ENCODE measurements at places on chromosomes 5 and 9.

DNA sequence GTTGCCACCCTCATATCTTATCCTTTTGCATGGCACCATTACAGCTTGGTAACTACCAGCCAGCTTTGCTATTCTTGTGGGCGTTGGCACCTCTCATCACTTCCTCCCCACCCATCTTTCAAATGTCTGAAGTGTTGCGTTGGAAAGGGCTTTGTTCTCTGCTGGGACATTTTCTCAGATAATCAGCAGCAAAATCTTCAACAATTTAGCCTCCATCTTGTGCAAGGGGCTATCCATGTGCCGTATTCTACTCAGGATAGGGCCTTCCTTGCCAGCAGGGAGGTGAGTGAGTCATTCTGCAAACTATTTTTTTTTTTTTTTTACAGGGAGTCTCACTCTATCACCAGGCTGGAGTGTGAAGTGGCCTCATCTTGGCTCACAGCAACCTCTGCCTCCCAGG lies 62.1 kb upstream of the NUDT12 start:
- DNase-seq: no peak

DNA sequence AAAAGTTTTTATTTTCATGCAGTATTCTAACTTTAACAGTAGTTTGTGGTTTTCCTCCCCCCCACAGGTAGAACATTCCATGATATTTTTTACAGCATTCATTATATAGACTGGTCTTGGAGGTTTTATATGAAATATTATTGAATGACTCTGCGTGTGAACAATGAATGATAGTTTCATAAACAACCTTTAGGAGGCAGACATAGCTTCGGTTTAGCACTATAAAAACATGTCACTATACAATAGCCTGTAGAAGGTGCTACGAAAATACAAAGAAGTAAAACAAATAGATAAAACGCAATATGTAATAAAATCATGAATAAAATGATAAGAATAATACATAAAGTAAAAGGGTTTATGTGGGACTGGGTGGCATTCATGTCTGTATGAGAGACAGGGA lies 8.5 kb downstream of the KLF4 start:
- DNase-seq: no peak

- no peak for DNase-seq
Measured at GRCh38 chr9:90044263-90044662, 439.5 kb downstream of the GADD45G start.

DNA sequence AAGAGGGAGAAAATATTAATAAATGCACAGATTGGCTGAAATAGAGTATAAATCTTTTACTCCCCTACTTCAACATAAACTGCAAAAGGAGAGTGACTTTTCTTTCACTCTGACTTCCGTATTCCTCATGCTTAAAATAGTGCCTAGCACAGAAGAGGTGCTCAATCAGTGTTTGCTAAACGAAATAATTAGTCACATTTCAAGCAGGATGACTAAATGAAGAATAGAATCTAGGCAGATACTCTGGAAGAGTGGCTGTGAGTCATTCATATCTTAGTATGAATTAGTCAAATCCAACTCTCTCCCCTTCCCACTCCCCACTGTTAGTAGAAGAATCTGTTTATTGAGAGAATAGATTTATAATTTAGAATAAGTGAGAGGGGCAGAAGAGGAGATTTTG lies 4.8 kb downstream of the CD274 start:
- DNase-seq: no peak

DNA sequence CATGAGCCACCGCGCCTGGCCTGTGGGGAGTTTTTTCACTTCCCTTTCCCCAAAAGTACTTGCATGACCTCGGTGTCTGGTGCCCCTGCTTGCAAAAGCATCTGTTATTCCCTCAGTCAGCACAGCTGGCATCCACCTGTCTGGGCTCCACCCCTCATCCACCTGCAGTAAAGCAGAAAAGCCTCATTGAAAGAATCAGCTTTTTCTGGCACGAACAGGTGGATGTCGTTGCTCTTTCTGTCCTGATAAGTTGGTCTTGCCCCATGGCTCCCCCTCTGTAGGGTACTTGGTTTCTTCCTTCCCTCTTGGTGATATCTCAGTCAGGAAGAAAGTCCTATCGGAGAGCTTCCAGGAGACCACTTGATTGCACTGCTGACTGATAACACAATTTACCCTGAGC lies 37.4 kb downstream of the WWC1 start:
- no peak for DNase-seq

DNA sequence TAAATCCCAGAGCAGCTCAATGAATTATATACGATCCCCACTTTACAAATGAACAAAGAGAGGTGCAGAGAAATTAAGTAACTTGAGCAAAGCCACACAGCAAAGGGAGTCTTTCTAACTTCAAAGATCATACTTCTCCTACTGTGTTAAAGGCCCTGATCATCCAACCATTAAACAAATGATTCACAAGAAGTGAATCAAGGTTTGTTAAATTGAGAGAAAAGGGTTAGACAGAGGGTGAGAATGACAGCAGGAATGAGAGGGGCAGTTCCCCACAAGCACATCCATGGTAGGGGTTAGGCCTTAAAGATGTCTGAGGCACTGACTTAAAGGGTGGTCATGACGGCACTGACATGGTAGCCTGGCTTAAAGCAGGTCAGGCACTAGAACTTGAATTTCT lies 10.7 kb downstream of the IDNK start:
- DNase-seq: no peak

GRCh38 chr9:89779405-89780203 lies 174.8 kb downstream of the GADD45G start:
- DNase-seq: no peak

- no peak for DNase-seq
Measured at GRCh38 chr5:16578474-16578883, 38.3 kb downstream of the RETREG1 start.

- no peak for DNase-seq
Measured at GRCh38 chr9:71921190-71921814, 9.9 kb downstream of the C9orf85 start.

Data from tibial artery (tissue), 4 donors.